CD4-positive, alpha-beta T cell treated with Interleukin-15 for 4 hours (primary cell): ENCODE measurements at places on chromosomes 11 and 22.

DNA sequence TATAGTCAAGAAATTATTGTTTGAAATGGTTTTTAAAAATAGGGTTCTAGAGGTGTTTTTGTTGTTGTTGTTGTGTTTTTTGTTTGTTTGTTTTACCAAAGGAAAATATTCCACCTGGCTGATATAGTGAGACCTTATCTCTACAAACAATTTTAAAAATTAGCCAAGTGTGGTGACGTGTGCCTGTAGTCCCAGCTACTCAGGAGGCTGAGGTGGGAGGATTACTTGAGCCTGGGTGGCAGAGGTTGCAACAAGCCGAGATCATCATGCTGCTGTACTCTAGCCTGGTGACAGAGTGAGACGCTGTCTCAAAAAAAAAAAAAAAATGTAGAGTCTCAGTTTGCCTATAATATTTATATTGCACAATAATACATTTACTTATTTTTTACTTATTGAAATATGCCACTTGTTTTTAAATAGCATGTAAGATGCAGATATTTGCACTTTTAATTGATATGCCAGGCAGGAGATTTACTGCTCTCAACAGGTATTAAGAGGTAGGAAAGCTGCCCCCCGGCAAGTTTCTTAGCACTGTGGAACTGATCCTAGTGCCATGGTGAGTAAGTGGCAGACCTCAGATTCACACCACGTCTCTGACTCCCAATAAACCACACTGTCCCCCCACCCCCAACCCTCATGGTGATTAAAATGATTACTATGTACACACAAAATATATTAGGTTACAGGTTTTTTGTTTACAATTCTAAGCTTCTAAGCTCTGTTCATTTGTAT is 157.4 kb downstream of the TEAD1 start:
- DNase-seq, result no peak

DNA sequence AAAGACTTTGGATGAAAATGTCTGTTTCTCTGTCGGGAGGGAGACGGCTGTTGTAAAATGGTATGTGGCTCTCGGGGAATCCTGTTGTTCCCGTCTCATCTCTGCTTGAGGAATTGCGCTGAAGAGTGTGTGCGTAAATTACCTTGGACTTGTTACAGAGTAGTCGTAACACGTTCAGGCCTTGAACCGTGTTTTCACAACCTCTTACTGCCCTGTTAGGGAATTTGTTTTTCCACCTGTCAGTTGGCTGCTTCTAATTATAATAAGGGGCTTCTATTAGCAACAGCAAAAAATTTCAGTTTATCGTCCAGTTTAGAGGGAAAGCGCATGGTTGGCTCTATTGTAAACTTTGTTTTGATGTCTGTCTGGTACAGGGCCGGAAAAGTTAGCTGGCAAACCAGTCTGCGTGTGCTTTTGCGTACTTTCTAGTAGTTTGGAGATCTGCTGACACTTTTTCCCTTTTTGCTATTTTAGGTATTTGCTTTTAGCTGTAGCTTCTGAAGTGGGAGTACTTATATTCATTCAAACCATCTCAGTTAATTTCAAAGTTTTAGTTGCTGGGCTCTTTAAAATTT is 1.5 kb downstream of the HIPK3 start:
- DNase-seq, result no peak

DNA sequence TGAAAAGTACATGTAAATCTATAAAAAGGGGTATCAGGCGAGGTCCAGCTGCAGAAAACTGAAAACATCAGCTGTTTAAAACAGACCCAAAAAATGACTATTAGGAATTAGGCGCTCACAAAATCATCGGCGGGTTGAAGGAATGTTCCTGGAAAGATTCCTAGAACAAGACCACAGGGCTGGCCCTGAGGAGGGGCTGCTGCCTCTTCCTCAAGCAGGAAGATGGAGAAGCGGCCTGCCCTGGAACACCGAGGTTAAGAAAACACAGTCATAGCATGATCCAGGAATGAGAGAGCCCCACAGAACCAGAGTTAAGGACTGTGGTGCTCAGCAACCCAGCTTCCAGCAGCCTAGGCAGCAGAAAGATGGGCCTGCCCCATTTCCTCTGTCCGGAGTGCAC is 78.4 kb downstream of the C11orf91 start:
- no peak for DNase-seq

DNA sequence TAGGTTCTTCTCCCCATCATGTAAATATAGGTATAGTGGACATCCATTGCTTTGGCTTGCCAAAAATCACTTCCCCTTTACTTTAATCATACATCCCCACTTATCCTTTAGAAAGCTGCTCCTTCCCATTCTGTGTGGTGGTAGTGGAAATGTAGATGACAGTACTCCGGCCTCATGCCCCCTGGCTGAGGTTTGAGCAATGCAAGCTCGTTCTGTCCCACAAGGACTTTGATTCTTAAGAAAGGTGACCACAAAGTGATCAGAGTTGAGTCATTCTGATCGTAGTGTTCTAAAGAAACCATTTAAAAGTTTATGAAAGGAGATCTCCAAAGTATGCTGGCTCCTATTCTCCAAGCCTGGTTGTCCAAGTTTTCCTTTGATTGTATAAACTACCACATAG is 10.9 kb downstream of the TUG1 start:
- no peak for DNase-seq

DNA sequence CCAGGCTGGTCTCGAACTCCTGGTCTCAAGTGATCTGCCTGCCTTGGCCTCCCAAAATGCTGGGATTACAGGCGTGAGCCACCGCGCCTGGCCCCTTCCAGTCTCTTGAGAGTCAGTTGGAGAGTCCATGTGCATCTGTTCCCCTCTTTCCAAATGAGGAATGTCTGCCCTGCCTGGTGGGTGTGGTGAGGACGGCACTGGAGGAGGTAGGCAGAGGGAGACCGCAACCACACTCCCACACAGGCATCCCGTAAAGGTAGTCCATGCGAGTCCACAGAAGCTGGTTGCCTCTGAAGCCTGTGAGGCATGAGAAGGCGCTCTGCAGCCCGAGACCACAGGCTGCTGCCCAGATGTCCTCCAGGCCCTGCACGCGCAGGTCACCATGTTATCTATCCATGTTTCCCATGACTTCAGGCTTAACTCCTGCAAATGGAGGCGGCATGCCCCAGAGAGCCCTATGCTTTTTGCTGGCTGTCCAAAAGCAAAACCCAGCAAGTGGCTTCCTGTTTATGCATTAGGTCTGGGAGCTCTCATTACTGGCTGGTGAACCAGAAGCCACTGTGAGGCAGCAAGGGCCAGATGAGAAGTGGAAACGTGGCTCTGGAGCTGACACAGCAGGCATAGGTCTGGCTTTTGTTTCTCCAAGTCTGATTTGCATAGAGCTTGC is 43.4 kb downstream of the GRIK4 start:
- DNase-seq, result no peak
